RWPE2 (cell line): ENCODE measurements at places on chromosomes 7 and 10.

- DNase-seq, result no peak
These were observed 84.8 kb upstream of the LRGUK start for GRCh38 chr7:134042307-134042706.

GRCh38 chr10:672992-673391, 16.5 kb downstream of the DIP2C start:
- DNase-seq, result no peak

DNA sequence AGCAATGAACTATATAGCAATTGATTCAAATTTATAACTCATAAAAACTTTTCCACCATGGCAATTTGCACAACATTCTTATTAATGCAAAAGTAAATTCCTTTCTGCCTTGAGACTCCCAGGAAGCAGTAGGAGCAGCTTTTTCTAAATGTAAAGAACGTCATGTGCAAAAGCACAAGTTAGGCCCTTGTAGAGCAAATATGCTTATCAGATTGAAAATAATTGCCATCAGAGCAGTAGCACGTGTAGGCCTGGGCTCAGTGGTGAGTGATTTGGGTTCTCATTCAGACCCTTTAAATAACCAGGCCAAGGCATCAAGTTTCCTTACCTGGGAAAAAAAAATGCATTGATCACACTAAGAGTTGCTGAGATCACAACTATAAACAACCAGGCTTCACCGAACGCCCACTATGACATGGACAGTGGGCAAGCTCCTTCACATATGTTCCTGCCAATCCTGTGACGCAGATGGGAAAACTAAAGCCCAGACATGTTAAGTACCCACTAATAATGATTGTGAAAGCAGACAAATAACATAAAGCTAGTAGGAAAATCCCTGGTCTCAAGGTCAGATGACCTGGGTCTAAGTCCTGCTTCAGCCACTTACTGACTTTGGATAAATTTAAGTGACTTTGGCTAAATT, 22.1 kb upstream of the SAR1A start:
- peak; percentile 70 for DNase-seq

- no peak for DNase-seq
These were observed 41.0 kb upstream of the ELMO1 start for GRCh38 chr7:37489703-37490102.

GRCh38 chr7:135716677-135717238, 11.2 kb downstream of the SLC13A4 start:
- no peak for DNase-seq

DNA sequence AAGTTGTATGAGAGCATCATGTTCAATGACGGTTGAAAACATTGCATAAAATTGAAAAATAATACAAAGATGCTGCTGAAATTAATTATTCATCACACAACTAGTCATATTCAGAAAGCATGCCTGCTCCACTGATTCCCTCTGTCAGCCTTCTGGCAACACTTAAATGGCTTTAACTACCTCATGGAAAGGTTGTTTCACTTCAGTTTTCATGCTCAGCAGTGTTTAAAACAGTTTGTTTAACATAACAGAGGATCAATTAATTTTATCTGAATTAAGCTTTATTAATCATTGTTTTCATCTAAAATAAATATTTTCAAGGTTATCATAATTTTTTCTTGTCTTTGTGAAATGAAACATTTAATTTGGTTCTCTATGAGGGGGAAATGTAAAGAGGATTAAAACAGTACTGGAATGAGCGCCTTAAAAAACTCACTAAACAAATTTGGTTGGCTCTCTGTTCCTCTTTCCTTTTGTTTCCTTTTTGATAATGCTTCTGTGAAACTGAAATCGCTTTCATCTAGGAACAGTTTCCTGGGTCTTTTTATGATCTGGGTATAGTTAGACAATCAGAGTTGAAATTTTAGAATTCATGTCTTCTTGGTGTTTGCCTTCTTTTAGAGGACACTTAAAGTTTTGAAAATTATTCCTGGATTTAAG, 427.4 kb downstream of the SH2D4B start:
- no peak for DNase-seq

- DNase-seq, result no peak
These were observed 72.0 kb downstream of the C1GALT1 start for GRCh38 chr7:7254319-7254718.

DNA sequence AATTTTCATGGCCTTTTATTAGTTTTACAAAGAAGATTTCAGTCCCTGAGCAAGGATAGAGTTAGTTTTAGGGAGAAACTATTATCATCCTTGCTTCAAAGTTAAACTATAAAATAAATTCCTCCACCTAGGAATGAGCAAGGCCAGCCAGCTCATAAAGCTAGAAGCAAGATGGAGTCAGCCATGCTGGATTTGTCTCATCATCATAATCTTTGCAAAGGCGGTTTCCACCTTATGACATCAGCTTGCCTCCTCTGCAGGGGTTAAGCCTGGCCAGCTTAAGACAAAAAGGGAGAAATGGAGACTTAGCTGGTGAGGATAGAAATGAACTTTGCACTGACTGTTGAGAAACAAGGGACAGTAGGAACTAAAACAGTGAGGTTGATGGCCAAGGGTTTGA, 18.7 kb downstream of the SSMEM1 start:
- DNase-seq, result no peak
